ENCODE measurements at places on chromosomes 2 and 18.

DNA sequence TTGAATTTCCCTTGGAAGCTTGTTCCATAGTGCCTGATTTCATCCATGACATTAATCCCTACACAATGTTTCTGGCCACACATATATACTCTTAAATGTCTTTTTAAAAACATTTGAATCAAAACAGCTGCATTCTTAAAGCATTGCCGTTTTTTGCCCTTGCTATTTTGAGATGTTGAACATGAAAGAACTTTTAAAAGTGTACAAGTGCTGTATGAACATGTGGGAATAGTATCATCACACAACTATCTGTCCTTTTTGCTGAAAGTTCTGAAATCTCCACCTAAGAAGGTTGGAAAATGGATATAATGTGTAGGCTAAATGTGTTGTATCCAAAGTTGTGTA is 318.7 kb upstream of the UBE2E3 start:
- no peak for DNase-seq

DNA sequence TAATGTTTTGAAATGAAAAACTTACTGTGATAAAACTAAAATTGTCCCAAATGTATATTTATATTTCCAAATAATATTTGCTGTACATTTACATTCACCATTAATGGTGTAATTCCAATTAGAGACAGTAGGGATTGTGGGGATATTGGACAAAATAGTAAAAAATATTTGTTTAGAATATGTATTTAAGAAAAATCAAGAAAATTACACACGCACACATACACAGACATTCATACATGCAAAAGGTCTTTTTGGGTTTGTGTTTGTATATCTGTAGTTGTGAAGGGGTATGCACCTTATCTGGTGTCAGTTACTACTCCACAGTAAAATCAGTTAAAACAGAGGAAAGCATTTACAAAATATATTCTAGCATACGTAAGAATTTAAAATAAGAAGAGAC is 435.9 kb upstream of the ZNF804A start:
- no peak for DNase-seq

GRCh38 chr2:1628893-1629292 is 115.4 kb downstream of the PXDN start:
- no peak for DNase-seq

GRCh38 chr18:23279931-23280330 is 144.6 kb downstream of the CABLES1 start:
- DNase-seq: no peak

DNA sequence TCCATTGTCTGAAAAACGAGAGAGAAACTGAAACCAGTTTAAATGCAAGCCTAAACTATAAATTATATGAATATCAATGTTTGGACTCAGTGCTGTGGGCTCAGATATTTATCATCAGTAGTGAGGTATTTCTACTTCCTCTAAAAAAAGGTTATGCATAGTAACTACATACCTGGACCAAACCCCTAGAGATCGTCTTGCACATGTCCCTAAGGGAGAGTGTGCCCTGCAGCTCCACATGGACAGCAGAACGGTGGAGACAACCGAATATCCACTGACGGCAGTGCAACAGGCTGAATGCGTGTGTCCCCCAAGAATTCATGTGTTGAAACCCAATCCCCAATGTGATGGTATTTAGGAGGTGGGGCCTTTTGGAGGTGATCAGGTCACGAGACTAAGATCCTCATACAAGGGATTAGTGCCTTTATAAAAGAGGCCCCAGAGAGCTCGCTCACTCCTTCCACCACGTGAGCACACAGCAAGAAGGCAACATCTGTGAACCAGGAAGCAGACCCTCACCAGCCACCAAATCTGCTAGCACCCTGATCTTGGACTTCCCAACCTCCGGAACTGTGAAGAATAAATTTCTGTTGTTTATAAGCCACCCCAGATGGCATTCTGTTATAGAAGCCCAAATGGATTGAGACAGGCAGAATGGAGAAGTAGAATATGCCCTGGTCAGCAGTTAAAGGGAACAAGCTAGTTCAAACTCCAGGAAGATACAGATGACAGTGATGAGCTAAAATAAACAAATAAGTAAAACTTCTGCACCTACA is 208.4 kb downstream of the ANAPC1 start:
- DNase-seq: no peak

GRCh38 chr2:166901336-166901735 is 13.1 kb downstream of the XIRP2 start:
- no peak for DNase-seq

- DNase-seq: no peak
Measured at GRCh38 chr18:75106746-75107145, 102.2 kb downstream of the PTGR3 start.

DNA sequence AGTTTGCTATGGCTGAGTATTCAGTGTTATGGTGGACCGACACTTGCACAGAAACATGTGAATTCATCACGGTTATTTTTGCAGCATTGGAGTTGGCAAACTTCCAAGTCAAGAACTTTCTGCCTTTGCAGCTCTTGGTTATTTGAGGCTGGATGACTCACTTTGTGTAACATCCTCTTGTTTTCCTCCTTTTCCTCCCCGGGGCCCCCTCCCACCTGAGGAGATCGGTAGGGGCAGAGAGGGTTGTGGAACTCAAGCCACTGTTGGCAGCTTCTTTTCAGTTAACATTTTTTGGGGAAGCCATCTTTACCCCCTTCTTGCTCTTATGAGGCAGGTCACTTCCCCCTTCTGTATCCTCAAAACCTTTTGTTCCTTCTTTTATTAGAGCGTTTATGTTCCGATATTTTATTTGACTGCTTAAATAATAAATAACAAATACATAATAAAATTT is 48.6 kb downstream of the DDX1 start:
- DNase-seq: no peak

GRCh38 chr18:42459873-42460272 is 504.8 kb downstream of the PIK3C3 start:
- DNase-seq: no peak

GRCh38 chr18:62105376-62105775 is 81.5 kb downstream of the PIGN start:
- no peak for DNase-seq

DNA sequence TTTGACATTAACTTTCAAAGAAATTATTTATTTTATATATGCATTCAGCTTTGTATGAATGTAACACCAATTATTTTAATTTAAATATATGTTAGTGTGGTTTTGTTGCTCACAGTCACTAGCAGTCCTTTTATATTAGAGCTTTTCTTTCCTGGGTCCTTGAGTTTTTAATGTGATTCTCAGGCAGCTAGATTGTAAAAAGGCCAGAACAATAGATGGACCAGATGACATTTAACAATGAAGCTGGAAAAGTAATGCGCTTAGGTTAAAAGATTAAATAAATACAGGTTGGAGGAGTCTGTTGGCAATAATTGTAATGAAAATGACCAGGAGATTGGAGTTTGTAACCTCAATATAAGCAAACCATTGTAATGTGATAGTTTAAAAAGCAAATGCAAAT is 171.1 kb downstream of the FTCDNL1 start:
- DNase-seq: no peak

DNA sequence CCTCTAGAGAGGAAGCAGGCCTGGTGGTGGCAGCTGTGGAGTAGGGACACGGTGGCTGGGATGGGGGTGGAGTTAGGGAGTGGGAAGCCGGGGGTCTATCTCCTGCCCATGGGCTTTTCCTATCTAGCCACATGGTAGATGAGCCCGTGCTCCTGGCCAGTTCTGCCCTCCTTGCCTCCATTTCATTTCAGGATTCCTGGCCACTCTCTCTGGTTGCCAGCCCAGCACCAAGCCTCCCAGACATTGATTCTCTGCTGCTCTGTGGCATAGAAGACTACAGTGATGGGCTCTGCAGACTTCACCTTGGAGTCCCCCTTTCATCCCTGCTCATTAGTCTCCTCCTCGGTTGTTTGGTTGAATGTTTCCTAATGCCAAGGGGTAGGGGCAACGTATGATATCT is 19.4 kb downstream of the SIX3 start:
- no peak for DNase-seq

DNA sequence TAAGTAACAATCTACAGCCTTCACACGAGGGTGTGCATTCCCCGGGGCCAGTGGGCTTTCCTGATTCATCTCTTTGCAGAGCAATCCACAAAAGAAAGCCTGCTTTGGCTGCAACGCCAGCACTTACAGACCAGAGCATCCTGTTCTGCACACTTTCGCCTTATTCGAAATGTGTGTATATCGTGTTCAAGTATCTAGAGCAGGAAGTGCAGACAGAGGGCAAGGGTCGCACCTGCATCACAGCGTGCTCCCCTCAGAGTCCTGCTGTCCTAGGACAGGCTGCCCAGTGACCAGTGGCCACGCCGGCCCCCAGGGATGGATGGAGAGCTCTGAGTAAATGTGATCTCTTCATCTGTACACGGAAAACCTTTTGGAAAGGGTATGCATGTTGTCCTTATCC is 264.3 kb downstream of the ZNF516 start:
- no peak for DNase-seq

- DNase-seq: no peak
Measured at GRCh38 chr2:223854741-223855140, 17.4 kb upstream of the AP1S3 start.

GRCh38 chr2:162365392-162365791 is 21.5 kb downstream of the GCA start:
- DNase-seq: no peak

- DNase-seq: no peak
Measured at GRCh38 chr18:21000667-21001066, 110.9 kb downstream of the ROCK1 start.

DNA sequence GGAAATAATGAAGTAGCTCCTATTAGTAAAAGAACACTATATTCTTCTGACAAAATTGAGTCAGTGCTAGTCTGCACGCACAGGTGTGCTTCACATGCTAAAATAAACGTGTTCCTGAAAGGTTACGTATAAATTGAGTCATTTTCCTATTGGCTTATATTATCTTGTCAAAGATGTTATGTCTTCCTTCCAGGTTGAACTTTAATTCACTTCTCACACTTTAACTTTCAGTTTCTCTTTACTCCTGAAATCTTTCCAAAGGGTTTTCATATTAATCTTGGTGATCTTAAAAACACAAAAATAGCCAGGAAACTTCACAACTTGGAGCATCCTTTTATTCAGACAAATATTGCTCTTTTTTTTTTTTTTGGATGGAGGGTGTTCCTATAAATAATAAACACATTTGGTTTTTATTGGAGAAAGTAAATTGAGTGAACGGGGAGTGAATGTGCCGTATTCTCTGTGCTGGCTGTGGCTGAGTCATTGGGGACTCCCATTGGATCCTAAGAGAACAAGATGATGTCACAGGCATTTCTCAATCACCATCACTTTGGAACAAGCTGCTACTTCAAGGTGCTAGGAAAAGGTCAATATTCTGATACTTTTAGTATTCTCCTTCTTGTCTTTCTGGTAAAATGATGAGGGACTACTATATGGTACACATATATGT is 150.2 kb upstream of the SPATS2L start:
- DNase-seq: no peak

- DNase-seq: no peak
Measured at GRCh38 chr18:47928466-47928865, 2.0 kb downstream of the SMAD2 start.

Data from NCI-H1048 (cell line).